ENCODE measurements at places on chromosomes 4 and X. TPM values are rescaled to one million over a fixed set of nuclear protein-coding genes. Genes with fewer than 3 reads are reported as not detected.

TEC gene
- polyA plus RNA-seq: 2.4 TPM

DNA sequence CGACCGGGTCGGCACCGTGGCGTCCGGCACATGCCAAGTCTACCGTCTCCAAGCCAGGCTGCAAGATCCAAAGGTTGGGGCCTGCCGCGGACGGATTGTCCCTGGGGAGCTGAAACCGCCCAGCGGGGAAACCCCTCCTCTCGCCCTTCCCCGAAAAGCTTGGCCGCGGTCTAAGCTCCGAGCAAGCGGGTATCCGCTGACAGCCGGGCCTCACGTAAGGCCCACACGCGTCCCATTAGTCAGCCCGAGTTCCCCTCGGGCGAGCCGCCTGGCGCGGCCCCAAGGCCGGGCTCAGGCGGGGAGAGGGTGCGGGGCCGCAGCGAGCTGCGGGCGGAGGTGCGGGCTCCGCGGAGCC lies 6.8 kb upstream of the BCOR start:
- DNase-seq: no peak

- no peak for DNase-seq
Measured at GRCh38 chr4:121176082-121176934, 12.2 kb upstream of the TNIP3 start.

VSIG1 gene
- polyA plus RNA-seq: 0.73 TPM

GRCh38 chr4:82688091-82688795 lies 110.4 kb downstream of the SCD5 start:
- no peak for DNase-seq

ETDA gene
- polyA plus RNA-seq: 0.51 TPM

DNA sequence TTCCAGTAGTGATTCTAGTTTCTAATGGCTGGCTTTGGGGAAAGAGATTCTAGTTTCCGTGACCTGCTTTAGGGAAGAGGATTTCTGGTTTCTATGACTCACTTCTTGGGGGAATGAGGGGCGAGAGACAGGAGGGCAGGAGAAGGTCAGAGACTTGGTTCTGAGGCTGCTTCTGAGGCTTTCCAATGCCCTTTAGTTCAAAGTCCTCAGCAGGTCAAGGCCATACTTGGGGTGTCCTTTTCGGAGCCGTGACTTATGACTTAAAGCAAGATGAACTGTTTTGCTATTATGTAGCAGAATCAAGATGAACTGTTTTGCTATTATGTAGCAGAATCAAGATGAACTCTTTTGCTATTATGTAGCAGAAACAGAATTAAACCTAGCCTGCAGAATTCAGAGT lies 52.2 kb upstream of the TLR3 start:
- DNase-seq: no peak

- no peak for DNase-seq
Measured at GRCh38 chr4:181659876-181660275, 583.3 kb upstream of the TENM3 start.

GRCh38 chr4:91577864-91578263 lies 725.9 kb upstream of the GRID2 start:
- DNase-seq: no peak

- DNase-seq: no peak
Measured at GRCh38 chrX:20060961-20061748, 55.6 kb downstream of the MAP7D2 start.

DNA sequence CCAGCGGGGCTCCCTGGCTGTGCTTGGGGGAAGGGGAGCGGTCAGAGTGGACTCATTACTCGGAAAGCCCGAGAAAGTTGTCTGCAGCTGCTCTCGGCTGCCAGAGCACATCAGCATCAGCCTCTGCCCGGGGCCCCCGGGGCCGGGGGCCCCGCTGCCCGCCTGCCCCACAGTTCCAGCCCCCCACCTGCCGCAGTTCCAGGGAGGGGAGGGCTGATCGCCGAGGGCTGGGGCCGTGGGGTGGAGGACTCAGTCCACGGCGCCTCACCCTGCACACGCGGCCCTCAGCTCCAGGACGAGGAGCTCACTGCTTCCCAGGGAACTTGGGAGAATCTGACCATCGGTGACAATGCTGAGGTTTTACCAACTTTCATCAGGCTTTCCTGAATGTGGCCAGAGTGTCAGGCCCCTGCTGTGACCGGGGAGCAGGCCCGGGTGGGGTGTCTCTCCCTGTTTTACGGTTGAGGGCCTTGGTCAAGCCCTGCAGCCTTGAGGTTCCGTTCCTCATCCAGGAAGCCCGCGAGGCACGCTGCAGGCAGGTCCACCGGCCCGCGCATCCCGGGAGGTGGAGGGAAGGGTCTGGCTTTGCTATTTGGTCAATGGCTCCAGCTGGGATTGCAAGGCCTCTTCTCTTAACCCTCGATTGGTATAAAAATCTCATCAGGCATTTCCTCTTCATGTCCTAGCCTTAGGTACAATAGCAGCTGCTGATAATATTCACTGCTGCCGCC lies 57.2 kb downstream of the CPZ start:
- DNase-seq: no peak

DNA sequence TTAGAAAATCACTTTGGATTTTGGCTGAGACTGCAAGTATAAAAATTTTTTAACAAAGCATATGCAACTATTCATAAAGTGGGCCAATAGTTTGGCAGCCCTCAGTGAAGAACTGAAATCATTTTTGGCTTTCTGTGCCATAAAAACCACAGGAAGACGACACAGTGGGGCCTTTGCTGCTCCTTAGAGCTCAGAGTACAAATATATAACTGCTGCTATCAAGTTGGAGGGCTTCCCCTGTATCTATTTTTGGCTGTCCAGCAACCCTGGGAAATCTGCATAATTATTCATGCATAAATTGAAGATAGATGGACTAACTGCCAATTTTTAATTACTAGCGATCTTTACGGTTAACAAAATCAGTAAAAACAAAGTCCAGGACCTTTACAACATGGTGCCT lies 51.5 kb upstream of the FTHL17 start:
- DNase-seq: no peak

KLHL4 gene
- 5.2 TPM for polyA plus RNA-seq

- no peak for DNase-seq
Measured at GRCh38 chr4:56540826-56541225, 35.2 kb downstream of the ARL9 start.
